ENCODE measurements at places on chromosomes 6 and 20. TPM values are rescaled to one million over a fixed set of nuclear protein-coding genes. Genes with fewer than 3 reads are reported as not detected.
A peak's percentile ranks its signal among the peaks of the same experiment; 100 is the strongest.

DNA sequence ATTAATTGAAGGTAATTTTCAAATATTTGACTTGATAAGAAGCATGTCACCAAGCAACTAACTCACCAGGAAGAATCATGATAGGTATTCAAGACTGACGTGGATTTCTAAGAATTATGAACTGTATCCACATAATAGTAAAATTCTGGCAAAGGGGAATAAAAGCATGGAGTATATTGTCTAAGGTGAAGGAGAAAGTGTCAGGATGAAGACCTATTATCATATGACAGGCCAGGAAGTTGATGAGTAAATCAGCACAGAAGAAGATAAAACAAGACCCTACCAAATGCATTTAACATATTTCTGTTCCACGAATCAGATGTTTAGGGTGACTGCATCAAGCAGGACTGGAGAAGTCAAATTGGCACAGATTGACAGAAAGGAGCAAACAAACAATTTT lies 362.7 kb upstream of the MMS22L start:
- no peak for DNase-seq

GRCh38 chr6:6987749-6988148 lies 120.0 kb upstream of the RREB1 start:
- no peak for DNase-seq

GRCh38 chr6:12483712-12484111 lies 193.6 kb downstream of the EDN1 start:
- DNase-seq, result no peak

DNA sequence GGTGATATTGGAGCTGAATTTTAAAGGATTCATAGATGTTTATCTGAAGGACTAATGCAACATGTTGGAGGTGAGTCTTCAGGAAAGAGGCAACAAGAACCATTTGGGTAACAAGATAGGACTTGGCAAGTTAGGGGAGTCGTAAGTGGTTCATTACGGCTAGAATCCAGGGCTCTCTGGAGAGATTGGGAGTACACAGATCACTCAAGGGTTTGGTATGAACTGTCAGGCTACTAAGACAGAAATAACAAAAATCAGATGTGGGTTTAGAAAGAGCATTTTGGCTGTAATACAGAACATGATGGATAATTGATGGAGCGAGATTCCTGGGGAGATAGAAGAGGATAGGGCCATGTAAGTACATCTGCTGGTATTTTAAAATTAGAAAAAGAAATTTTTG lies 86.3 kb upstream of the ESR1 start:
- no peak for DNase-seq

DNA sequence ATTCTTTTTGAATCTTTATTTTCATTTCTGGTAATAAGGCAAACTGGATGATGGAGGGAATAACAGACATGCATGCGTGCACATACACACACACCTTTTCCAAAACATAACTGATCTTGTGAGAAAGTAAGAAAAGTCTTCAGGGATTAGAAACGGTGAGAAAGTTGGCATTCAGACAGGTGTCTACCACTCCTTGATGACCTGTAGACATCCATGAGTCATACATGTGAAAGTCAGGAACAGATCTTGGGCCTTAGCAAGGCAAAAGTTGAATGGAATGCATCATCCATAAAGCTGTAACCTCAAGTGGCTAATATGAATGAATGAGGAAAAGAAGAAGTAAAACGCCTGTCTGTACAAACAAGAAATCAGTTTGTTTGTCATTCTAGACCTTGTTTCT lies 97.3 kb downstream of the GRIK2 start:
- DNase-seq, result no peak

GRCh38 chr20:37172836-37173235 lies 6.3 kb upstream of the RPN2 start:
- DNase-seq, result no peak

GRCh38 chr20:49575551-49576060 lies 7.7 kb upstream of the PTGIS start:
- DNase-seq, result peak; percentile 58

Gene LY6G6D
- not detected for total RNA-seq

Gene CCR6
- not detected for total RNA-seq

Gene TCF21
- total RNA-seq, result not detected

Gene FOXQ1
- total RNA-seq, result 1.9 TPM

Data from glutamatergic neuron (in vitro differentiated cells).